Central memory CD8-positive, alpha-beta T cell (primary cell): ENCODE measurements at places on chromosomes 7 and 10.

GRCh38 chr7:95180-95862 lies 97.0 kb upstream of the FAM20C start:
- no peak for DNase-seq

GRCh38 chr7:130189343-130189742 lies 15.9 kb downstream of the TMEM209 start:
- DNase-seq: no peak

DNA sequence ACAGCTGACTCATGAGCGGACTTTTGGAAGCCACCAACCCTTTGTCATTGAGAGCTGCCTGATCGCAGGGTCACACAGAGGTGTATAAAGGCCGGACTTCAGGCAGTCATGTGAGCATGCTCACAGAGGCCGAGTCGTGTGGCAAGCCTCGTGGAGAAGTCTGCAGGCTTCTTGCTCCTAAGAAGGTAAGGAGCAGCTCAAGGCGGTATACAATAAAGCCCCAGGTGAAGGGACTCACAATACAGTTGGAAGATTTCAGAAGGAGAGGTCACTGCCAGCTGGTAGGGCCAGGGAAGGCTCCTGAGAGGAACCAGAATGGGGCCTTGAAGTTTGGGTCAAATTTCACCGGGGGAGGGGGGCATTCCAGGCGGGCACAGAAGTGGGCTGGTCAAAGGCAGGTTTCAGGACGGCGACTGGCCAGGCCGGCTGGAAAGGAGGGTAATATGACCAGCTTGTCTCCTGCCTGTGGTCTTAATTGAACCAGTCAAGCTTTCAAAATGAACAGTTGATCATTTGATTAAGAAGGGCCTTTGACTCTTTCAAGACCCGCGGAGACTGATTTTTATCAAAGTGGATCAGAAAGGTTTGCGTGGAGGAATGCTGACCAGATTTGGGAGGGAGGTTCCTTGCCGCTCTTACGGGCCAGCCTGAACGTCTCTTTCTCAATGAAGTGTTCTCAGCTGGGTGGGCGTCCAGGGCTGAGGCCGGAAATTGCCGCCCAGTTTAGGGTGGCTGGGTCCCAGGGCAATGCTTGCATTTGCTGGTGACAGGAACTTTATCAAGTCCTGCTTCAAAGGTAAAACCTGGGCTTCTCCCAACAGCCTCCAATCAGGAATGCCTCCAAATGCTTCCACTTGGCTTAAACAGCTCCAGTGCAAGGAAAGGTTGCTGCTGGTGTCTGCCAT lies 178.6 kb downstream of the EMX2 start:
- no peak for DNase-seq

DNA sequence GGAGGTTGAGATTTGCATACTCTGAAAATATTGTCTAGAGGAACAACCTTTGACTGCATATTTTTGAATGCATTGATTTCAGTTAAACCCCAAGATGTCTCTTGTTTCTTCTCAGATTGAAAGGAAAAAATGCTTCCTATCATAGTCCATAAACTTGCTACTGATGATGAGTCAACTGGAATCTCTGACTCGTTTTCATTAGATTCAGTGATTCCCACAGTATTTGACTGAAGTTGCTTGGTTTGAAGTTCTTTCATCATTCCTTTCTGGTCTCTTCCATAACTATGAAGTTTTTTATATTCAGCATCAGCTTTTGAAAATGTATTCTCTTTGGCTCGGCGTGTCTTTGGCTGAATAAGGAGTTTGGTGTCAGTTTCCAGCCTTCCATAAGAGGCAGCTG lies 10.7 kb downstream of the PEX1 start:
- no peak for DNase-seq

GRCh38 chr10:77505431-77506334 lies 131.9 kb downstream of the KCNMA1 start:
- no peak for DNase-seq

- no peak for DNase-seq
Measured at GRCh38 chr7:100894860-100895700, 608 bp downstream of the ACHE start.

DNA sequence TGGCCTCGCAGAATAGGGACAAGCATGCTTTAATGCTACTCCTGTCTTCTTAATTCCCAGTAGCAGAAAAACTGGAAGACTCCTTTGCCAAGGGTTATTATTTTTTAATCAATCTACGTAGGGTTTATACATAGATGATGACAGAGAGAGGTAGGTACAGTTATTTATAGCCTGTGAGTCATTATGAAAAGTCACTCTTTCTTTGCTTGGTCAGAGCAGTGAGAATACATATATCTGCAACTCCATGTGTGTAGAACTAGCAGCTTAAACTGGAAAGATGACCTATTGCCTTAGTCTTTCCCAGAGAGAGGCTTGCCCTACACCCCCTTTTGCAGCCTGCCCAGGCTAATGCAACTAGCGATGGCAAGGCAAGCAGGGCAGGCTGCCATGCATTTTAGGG lies 1050.6 kb downstream of the NRG3 start:
- DNase-seq: no peak

DNA sequence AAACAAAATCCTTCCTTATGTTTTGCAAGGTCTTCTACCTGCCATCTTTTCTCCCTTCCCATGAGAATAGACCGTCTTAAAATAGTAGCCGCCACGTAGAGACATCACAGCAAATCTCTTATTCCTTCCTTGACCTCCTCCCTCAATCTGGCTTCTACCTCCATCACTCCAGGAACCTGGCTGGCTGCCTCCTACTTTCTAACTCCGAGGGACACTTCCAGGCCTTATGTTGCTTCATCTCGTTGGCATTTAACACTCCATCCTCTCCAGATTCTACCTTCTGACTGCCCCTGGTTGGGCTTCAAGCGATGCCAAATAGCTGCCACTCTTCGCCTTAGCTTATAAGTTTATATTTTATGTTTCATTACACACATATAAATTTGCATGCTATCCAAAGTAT lies 26.4 kb upstream of the CALN1 start:
- DNase-seq: no peak

GRCh38 chr7:20597339-20597738 lies 18.1 kb upstream of the ABCB5 start:
- no peak for DNase-seq

DNA sequence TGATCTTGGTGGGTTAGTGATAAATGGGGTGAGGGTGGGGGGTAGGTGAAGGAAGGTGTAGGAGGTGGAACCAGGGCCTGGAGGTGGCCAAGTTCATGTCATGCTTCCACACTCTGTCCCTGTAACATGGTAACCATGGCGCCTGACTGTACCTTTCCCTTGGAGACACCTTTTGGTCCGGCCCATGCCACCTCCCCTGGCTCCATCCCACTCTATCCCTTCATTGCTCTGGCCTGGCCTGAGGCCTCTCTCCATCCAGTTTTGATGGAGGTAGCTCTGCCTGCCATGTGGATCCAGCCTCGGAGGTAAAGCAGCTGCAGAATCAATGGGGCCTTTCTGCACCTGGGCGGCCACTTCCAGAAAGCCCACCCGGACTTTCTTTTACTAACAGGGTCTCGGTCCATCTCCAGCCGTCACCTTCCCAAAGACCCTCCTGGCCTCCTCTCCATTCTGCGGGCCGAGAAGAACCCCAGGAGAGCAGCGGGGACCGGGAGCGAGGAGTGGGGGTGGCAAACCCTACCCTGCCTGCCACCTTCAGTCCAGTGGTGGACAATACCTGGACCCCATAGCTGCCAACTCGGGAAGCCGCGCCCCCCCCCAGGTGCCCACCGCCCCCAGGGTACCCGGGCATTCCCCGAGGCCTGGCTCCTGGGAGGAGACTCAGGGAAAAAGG lies 504 bp upstream of the TRRAP start:
- DNase-seq: no peak

GRCh38 chr7:27079234-27079975 lies 16.4 kb downstream of the HOXA1 start:
- DNase-seq: no peak

DNA sequence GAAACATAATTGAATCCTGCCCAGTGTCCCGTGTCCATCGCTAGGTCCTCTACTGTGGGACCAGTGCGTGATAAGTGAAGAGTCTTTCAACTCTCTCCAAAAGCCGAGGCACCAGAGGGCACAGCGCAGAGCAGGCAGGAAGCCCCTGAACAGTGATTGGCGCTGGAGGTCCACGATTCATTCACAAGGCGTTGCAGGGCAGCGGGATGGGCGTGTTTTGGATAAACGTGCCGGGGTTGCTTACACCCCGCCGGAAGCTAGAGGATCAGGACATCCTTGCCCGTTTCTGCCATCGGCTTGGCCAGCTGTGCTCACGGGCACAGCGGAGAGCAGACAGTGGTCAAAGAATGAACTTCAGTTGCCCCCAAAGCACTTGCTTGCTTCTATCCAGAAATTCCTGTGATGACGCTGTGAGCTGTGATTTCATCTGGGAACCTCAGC lies 86.0 kb upstream of the PFKP start:
- no peak for DNase-seq

GRCh38 chr10:1499359-1499957 lies 237.9 kb downstream of the ADARB2 start:
- no peak for DNase-seq

DNA sequence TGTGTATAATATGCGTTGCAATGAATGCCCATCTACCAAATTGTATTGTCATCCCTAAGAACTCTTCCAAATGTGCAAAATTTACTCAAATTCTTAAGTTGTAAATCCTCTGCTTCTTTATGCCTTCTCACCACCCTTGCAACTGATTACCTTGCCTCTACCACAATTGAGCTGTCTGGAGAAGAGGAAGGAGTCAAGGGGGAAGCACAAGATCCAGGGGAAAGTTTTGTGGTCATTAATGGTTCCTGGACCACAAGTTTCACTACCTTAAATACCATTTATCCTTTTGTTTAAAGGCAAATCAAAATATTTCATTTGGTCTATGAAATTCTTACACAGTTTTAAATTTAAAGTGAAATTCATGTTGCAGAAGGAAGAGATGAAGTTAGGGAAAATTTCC lies 16.7 kb downstream of the CRPPA start:
- no peak for DNase-seq

DNA sequence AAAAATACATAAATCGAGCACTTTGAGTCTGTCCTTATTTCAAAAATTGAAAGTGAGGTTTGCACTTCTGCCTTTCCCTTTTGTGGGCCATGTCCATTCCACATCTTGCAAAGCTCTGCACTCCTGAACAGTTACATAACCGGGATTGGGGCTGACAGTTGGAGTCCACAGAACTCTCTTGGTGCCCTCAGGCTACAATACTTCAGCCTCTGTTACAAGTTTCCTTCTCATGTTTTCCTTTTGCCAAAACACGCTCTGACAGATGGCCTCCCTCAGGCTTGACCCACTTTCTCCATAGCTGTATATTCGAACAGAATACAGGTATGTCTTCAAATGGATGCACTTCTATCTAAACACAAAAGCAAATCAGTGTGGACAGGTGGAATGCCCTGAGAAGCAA lies 335.9 kb downstream of the WDR37 start:
- peak; percentile 6 for DNase-seq

DNA sequence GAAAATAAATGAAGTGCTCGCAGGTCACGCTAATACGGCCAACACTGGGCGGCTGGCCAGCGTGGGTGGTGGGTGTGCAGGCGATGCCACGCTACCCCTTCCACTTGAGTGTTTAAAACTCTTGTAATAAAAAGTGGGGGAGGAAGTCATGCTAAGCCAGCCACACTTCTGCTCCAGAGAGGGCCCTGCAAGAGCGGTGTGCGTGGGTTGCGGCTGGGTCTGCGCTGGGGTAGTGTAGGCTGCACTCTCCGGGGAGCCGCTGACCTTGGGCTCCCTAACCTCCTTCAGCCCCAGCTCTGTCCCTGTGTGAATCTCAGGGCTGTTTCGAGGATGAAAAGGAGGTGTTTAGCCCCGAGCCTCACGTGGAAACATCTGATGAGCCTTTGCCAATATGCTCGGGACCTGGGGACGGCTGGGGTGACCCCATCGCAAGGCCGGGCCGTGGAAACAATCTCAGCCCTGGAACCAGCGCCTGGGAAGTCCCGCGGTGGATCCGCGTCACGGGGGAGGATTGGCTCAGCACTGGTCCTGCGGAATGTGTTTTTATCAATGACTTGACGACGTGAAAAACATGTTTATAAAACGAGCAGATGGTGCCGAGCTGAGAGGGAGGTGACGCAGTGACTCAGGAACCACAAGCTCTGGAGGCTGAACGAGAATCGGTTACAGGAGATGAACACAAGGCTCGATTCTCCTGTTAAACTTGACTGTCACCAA lies 278.5 kb downstream of the DNAJB6 start:
- no peak for DNase-seq

GRCh38 chr7:157559596-157560257 lies 222.9 kb downstream of the DNAJB6 start:
- DNase-seq: no peak

DNA sequence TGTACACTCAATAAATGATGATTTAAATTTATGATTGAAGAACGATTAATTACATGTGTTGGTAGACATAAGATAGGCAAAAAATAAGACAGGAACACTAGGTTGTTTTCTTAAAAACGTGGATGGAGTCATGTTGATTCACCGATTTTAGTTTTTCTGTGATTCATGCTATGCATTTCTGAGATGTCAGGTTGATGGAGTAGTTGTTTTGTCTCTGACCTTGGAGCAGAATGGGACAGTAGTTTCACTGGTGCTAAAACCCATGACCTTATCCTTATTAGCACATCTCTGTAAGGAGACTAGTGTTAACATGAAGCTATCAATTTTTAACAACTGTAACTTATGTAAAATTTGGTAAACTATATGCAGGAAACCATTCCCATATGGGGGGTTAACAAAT lies 611.6 kb upstream of the FZD8 start:
- no peak for DNase-seq

- peak; percentile 52 for DNase-seq
Measured at GRCh38 chr7:127392182-127392565, 334 bp downstream of the ZNF800 start.

- DNase-seq: no peak
Measured at GRCh38 chr10:91000985-91001384, 80.1 kb upstream of the ANKRD1 start.

DNA sequence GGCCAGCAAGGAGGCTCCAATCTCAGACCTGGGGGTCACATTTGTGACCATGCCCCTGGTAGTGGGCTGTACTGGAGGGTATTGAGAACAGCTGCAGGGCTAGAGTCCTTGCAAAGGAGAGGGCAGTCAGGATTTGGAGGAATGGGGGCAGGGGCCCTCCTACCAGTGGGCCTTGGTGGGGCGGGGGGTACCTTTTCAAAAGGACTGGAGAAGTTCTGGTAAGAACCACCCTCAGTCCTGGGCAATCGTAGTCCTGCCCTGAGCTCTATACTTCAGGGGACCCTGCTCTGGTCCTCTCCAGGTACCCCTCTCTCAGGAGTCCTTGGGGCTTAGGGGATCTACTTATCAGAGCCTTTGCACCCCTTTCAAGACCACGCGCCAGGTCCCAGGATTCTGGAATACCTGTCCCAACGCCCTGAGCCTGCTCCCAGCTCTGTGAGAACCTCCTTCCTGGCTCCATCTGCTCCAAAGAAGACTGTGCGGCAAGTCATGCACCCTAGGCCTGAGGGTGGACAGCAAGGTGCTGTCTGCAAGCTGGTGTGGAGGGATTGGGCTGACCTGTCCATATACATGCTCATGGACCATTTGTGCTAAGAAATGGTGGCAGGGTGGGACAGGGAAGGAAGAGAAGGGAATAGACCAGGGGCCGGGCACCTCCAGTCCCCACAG lies 134.1 kb upstream of the EEPD1 start:
- DNase-seq: no peak

- DNase-seq: no peak
Measured at GRCh38 chr10:61385231-61386001, 67.8 kb downstream of the TMEM26 start.

- DNase-seq: no peak
Measured at GRCh38 chr10:10320956-10321355, 696.7 kb upstream of the CELF2 start.
